ENCODE measurements at places on chromosomes 7 and 10. TPM values are rescaled to one million over a fixed set of nuclear protein-coding genes. Genes with fewer than 3 reads are reported as not detected.

CCDC71L gene
- total RNA-seq, result 6.6 TPM

- peak; percentile 56 for DNase-seq
Measured at GRCh38 chr10:114332301-114333192, 71.8 kb downstream of the AFAP1L2 start.

ATOH7 gene
- total RNA-seq, result under 0.01 TPM

DNA sequence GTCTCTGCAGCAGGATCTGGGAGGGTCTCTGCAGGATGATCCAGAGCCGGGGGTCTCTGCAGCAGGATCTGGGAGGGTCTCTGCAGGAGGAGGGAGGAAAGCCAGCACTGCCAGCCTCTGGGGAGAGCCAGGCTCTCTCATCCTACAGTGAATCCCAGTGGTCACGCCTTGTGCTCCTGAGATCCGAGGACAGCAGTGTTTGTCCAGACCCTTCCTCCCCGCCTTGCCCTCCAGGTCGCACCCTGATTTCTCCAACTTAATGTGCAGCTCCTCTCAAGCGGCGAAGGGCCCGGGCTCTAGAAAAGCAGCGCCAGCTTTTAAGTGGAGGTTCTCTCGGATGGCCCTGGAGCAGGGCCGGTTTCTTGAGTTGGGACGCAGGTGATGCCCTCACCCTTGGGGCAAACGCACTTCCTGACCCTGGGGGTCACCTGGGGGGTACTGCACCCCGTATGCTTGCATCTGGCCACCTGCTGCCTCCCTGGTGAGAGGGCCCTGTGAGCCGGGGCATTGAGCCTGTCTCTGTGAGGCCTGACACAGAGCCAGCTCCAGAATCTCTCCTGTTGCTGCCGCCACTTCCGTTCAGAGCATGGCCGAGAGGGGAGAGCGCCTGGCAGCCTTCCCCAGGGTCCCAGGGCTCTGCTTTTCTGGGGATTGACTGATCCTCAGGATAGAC lies 111.6 kb downstream of the ACTR3B start:
- DNase-seq, result no peak

- no peak for DNase-seq
Measured at GRCh38 chr10:29798921-29799690, 164.3 kb upstream of the SVIL start.

DNA sequence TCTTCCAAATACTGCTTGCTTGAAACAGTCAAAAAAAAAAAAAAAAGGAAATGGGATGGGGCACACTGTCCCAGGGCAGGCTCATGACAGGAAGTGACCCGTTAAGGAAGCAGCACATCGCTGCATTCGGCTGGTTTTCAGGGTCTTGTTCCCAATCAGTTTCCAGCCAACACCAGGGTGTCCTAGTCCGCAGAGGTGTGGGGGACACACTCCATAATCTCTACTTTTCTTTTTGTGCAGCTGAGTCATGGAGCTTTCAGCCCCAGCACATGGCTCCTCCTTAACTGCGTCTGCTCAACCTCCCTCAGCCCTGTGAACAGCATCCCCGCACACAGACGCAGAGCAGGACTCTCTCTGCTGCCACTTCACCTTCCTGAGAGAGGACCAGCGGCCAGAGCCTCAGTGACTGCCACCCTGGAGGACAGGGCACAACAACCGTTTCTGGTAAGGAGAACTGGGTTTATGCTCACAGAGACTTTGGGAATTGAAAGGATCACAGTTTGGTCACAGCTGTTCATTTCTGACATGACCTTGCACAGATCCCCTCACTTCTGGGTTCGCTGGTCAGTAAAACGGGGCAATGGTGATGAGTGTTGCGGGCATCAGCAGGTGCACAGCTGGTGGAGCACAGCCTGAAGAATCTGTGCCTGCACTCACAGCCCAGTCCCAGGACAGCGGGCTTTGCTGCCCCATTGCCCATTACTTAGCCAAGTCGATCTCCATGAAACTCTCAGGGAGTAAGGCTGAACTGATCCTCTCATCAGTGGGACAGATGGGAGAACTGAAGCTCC lies at the start of gene GIMAP5:
TSS of gene GIMAP5 (plus strand) at position 154 of the 791 bp plus-strand sequence. CDS start 3,467 bp downstream, outside the sequence.
- no peak for DNase-seq

- peak; percentile 9 for DNase-seq
Measured at GRCh38 chr7:151251689-151252560, 3.4 kb upstream of the SMARCD3 start.

- DNase-seq, result no peak
Measured at GRCh38 chr7:29078311-29079260, 67.8 kb downstream of the CPVL start.

DNA sequence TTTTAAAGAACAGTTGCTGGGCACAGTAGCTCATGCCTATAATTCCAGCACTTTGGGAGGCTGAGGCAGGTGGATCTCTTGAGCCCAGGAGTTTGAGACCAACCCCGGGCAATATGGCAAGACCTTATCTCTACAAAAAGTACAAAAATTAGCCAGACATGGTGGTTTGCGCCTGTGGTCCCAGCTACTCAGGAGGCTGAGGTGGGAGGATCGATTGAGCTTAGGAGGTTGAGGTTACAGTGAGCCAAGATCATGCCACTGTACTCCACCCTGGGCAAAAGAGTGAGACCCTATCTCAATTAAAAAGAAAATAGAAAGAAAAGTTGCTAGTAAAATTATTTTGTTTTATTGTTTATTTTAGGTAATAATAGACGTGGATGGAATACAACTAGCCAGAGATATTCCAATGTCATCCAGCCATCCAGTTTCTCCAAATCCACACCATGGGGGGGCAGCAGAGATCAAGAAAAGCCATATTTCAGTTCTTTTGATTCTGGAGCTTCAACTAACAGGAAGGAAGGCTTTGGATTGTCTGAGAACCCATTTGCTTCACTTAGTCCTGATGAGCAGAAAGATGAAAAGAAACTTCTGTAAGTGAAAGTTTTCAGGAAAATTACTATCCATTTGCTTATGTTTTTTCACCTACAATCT lies 3.0 kb downstream of the NUP42 start:
- DNase-seq, result peak; percentile 47

ABCF2 gene
- total RNA-seq, result 85.8 TPM

ALOX5 gene
- 0.13 TPM for total RNA-seq

DNA sequence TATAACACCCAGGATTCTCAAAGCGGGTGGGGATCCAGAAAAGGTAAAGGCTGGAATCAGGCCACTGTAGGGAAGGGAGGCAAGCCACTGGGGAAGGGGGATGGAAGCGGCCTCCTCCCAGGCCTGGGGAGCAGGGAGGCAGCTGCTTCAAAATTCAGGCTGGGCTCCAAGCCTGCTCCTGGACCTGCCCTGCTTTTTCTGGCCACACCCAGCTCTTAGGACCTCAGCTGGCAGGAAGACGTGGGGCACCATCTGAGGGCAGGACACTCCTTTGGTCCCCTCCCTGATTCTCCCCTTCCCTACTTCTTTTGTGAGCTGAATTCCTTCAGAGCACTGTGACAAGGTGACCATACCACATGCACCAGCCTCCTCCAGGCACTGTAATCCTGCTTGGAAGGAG lies 4.6 kb upstream of the LBX1 start:
- DNase-seq, result no peak

MSMB gene
- 16.4 TPM for total RNA-seq

DNA sequence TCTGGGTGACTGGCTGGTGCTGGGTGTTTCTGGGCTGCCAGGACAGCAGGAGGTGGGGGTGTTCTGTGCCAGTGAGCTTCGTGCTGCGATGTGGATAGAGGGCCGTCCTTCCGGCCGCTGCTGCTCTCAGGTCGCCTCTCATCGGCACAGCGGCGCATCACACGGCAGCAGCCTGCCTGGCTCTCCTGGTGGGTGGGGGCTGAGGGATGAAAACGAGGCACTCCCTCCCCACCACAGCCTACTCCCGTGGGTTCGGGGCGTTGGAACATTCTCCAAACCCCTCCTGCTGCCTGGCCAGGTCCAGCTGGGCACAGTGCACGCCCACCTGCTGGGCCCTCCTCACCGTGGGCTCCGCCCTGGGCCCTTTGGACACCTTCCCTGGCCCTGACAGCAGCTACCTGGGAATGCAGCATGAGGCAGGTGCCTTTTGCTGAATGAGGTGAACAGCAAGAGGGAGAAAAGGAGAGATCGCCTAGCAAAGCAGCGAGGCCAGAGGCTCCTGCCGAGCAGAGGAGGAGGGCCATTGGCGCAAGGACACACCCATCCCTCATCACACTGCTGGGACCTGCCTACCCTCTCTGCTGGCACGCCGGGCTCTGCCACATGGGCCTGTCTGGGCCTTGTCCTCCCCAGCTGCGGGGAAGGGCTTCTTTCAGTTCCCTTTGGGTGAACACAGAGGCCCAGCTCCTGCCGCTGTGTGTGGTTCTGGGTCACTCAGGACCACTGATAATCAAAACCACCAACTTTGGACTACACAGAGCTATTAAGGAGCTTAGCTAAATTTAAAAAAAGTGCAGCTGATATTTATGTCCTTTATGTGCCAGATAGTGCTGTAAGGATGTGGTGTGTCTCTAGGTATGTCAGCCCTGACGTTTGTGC lies 33.4 kb downstream of the INPP5A start:
- peak; percentile 76 for DNase-seq

ZP3 gene
- total RNA-seq, result 12.8 TPM

DNA sequence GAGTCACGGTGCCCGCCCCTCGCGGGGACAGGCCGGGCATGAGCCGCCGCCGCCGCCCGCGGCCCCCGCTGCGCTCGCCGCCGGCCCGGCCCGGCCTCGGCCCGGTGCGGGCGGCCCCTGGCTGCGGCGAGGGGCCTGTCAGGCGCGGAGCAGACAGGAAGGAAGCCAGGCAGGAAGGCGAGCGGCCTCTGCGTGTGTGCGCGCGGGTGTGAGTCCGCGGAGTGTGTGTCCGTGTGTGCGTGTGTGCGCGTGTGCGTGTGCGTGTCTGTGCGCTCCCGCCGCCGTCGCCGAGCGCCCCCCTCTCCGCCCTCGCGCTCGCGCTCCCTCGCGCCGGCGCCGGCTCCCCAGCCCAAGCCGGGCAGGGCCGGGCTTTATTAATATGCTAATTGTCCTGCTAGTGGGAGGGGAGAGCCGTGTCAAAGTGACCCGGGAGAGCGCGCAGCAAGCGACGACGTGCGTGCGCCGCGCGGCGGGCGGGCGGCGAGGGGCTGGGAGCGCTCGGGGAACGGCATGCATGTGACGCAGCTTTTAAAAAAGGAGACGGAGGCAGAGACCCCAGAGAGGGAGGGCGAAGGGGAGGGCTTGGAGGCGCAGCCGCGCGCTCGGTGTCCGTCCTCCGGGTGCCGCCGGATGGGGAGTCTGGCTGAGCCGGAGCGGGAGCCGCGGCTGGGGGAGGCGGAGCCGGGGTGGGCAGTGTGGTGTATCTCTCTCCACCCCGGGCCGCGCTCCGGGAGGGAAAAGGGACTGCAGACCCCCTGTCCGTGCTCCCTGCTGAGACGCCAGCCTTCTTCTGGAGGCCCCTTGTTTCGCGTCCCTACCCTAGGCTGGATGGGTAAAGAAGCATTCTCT lies at the start of gene LDB1:
TSS of gene LDB1 (minus strand) at position 227 of the 849 bp plus-strand sequence. CDS start 258 bp downstream, outside the sequence.
- peak; percentile 53 for DNase-seq

PIP gene
- not detected for total RNA-seq

CYP3A4 gene
- not detected for total RNA-seq

- no peak for DNase-seq
Measured at GRCh38 chr10:90079819-90080218, 378.4 kb downstream of the KIF20B start.

DNA sequence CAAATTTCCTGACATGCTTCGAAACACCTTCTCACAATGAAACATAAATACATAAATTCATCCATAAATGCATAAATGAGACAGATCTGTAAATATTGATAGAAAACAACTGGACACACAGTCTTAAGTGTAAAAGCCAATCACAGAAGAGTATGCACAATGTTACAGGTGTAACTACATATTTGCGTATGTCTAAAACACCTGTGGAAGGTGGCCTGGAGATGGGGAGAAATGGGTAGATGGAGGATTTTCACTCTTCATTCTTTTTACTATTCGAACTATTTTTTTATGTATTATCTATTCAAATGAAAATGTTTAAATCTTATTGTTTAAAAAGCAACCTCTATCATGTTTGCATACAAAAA lies 860 bp downstream of the IQUB start:
- no peak for DNase-seq

WDFY4 gene
- under 0.01 TPM for total RNA-seq

GRCh38 chr10:14358886-14359573 lies 28.3 kb upstream of the FRMD4A start:
- DNase-seq, result peak; percentile 55

- no peak for DNase-seq
Measured at GRCh38 chr10:101287997-101288635, 58.9 kb upstream of the LBX1 start.

DNA sequence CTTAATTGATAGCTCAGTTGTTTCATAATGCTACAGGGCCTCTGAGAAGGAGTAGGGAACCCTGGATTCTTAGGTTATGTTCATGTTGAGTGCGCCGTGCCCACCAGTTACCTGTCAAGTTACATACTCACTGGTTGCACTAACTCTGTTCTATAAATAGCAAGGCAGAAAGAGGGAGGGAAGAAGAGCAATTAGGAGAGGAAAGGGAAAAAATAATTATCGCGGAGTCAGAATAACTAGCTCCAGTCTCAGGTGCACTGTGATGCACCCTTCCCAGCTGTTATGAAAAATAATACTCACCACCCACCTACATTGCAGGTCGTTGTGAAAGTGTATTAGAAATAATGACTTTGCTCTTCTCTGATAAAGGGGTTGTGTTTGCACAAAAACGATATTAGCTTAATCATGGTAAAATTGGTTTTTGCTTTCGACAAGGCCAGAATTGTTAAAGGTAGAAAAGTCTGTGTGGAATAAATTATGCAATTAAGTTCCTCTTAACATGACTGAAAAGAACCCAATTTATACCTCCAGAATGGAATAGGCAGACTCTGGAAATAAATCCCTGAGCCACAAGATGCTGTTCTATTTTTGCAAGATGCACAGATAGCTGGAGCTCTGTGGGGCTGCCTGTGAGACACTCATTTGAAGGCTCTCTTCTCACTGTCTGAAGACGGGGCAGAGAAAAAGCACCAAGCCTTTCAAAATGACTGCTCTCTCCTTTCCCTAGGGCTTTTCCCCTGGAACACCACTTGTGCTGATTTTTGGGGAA lies 137.6 kb upstream of the PITRM1 start:
- DNase-seq, result no peak

GRCh38 chr7:91041141-91041540 lies 223.1 kb upstream of the FZD1 start:
- DNase-seq, result no peak

GRCh38 chr10:18610517-18610916 lies 40.9 kb downstream of the NSUN6 start:
- peak; percentile 94 for DNase-seq

CCDC172 gene
- total RNA-seq, result not detected

ARL3 gene
- total RNA-seq, result 5.8 TPM

- no peak for DNase-seq
Measured at GRCh38 chr10:61314273-61314672, 138.9 kb downstream of the TMEM26 start.
